ENCODE measurements at places on chromosomes 12 and 14.

GRCh38 chr14:89956661-89957009, 908 bp downstream of the TDP1 start:
- DNase-seq, result no peak

- DNase-seq, result peak; percentile 22
Measured at GRCh38 chr12:4221258-4221620, 52.3 kb upstream of the CCND2 start.

- DNase-seq, result peak; percentile 48
Measured at GRCh38 chr12:15581006-15581405, 208.2 kb downstream of the EPS8 start.

GRCh38 chr14:79352076-79352630, 859.2 kb downstream of the DIO2 start:
- DNase-seq, result no peak

GRCh38 chr14:38078393-38078792, 129.3 kb upstream of the SSTR1 start:
- no peak for DNase-seq

DNA sequence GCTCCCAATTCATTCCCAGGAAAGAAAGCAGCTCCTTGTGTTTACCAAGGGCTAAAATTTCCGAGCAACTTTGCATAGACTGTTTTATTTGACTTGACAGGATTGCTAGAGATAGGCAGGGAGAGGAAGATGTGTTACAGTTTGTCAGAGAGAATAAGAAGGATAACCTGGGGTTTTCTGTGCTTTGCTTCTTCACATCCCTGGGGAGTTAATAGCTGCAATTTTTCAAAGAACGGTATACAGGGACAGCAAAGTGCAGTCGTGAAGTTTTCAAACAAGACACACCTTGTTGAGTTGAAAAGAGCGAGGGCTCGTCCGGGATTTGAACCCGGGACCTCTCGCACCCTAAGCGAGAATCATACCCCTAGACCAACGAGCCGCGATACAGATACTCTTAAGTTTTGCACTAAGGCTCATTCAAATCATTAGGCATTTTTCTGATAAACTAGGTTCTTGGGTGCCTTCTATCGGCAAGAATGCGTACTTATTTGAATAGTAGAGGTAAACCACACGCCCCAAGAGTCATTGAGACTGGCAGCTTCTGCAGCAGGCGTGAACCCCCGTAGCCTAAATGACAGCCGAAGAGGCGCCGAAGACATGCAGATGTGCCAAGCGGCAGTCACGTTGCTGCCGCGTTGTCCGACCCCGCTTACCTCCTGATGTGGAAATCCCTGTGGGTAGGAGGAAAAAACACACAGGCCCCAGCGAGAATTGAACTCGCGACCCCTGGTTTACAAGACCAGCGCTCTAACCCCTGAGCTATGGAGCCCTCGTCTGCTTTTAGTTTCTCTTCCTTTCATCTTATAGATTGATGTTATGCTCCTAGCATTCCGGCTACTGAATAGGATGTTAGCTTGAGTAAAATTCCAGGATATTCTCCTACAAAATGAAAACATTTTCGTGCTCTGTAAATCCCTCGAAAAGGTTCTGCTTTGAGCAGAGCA, 22.2 kb upstream of the RNASE12 start:
- DNase-seq, result peak; percentile 99

GRCh38 chr12:24057920-24058476, 108.5 kb upstream of the SOX5 start:
- DNase-seq, result no peak

DNA sequence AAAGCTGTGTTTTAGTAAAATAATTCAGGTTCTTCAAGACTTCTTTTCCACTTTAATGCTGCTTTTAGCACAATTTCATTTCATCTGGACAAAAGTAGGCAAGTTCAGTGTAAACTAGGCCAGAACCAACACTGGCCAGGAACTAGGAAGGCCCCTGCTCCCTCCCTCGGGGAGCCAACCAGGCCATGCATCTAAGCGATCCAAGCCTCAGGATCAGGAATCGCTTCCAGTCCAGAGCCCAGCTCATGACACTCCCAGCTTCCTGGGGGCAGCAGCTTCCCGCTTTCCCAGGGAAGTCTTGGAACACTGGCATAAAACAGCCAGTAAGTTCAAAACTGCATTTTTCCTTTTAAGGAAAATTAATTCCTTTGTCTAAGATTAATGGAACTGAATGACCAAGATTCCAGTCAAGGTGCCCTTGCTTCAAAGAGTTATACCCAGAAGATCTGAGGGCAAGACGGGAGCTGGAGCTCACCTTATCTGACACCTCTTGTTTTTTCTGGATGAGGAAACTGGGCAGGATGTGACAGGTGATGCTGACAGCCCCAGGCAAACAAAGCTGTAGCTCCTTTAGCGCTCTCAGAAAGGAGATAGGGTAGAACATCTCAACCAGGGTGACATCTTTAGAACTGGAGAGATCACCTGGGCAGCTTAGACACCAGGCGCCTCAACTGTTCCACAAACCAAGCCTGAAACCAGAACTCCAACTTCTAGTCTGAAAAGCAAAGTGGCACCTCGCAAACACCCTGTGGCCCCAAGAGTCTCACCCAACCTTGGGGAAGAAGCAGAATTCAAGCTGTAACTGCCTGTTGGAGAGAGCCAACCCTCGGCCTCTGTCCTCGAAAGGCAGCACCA, 61.4 kb upstream of the PNMA1 start:
- DNase-seq, result no peak

- no peak for DNase-seq
Measured at GRCh38 chr14:67705211-67705610, 3.5 kb downstream of the RDH12 start.

GRCh38 chr12:49375406-49375805, 8.1 kb downstream of the SPATS2 start:
- DNase-seq, result no peak

DNA sequence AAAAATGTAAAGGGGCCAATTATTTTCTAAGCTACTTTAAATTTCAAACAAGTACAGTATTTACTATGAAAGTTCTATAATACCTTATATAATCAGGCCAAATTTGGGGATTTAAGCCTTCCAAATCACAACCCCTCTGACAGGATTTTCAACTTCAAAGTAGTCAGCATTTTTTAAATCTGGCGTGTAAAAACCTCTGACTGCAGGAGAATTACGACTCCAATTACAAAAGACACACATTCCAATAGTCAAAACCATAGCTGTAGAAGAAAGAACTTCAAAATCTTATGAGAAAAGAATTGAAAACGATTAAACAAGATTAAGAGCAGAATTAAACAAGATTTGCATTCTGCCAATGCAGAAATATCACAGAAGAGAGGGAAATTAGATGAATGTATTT, 12.7 kb downstream of the OSBPL8 start:
- no peak for DNase-seq

DNA sequence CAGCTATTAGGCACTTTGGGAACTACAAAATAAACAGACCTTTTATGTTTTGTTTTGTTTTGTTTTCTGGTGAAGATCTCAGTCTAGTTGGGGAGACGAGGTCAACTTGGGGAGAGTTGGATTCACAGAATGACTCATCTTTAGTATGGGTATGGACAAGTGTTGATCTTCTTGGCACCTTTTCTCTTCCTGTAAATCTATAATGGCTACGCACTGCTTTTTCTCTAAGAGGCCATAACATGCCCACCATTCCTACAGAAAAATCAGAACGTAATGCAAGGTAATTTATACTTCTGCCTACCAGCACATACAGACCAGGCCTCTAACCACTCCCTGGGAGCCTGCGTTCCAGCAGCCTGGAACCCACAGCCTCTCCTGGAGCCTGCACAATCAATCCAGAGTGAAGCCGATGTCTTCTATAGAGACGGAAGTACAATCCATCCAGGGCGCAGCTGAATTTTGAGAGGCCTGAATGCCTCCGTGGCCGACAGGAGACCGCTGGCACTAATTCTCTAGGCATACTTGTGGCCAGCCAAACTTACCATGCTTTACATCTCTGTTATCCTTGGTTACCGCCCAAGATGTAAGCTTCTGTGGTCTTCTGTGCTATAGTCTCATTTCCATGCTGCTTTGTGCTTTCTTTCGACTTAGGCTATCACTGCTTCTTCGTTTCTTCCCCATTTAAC, 717 bp downstream of the PPHLN1 start:
- peak; percentile 58 for DNase-seq

DNA sequence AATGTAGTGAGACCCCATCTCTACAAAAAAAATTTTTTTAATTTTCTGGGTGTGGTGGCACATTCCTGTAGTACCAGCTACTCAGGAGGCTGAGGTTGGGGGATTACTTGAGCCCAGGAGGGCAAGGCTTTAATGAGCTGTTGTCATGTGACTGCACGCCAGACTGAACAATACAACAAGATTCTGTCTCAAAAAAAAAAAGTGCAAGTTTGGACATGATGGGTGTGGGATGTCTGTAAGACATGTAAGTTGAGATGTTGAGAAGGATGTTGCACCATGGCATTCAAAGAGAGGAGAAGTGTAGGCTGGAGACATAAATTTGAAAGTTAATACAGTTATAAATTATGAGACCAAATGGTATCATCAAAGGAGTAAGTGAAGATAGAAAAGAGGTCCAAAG, 23.5 kb downstream of the YEATS4 start:
- no peak for DNase-seq

DNA sequence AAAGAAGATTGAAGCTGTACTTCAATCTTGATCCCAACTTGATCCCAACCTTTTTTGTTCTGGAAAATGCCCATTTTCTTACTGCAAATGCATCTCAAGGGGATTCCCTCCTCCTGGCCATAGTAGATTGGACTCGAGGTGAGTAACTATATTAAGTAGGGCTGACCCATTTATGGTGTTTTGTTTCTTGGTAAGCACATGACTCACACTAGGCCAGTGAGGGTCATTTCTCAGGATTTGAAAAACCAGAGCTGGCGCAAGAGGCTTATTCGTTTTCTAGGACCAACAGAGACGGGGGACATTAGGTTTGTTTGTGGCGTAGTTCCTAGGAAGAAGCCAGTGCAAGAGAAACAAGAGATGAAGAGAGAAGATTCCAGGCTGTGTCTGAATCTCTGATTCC, 51.4 kb downstream of the MRPL42 start:
- DNase-seq, result peak; percentile 42

DNA sequence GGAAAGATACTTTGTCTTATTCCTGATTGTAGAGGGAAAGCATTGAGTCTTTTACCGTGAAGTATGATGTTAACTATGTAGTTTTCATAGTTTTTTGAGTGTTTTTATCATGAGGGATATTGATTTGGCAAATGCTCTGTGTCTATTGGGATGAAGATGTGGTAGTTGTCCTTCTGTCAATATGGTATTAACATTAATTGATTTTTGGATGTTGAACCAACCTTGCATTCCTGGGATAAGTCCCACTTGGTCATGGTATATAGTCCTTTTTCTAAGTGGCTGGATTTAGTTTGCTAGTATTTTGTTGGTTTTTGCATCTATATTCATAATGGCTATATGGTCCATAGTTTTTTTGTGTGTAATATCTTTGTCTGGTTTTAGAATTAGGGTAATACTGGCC, 42.8 kb downstream of the FAM222A start:
- DNase-seq, result no peak

GRCh38 chr12:81377771-81378170, 299.9 kb downstream of the ACSS3 start:
- DNase-seq, result no peak

DNA sequence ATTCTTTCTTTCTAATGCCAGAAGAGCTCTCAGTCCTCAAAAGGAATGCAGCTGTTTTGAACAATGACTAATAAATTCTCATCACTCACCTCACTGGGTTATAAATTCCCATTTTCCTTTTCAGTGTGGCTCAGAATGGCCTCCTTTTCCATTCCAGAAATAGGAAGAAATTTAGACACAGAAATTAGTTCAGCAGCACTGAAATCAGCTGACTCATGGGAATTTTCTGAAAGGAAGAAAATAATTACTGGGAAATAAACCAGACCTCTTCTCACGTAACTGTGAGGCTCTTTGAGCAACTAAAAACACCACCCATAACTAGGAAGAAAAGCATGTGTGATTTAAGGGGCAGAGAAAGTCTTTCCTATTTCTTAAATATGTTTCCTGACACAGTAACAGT, 23.8 kb downstream of the CD163 start:
- peak; percentile 50 for DNase-seq

GRCh38 chr14:57182760-57183503, 85.8 kb downstream of the EXOC5 start:
- DNase-seq, result peak; percentile 9

- DNase-seq, result peak; percentile 40
Measured at GRCh38 chr14:69695322-69696203, 71.4 kb upstream of the SRSF5 start.

DNA sequence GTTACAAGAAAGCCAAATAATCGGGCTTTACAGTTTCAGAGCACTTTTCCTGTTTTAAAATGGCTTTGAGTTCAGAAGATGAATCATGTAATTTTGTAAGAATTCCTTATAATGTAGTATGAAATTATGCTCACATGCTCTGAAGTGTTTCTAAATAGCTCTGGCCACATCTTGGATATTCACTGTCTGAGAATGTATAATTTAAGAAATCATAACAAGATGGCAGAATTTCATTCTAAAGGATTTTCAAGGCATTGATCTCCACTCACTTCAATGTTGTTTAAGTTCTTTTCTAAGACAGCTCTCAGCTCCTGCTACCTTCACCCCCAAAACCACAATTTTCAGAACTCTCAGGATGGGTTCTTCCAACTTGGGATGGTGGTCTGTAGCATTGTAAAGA, 180.1 kb downstream of the DACT1 start:
- DNase-seq, result peak; percentile 90

DNA sequence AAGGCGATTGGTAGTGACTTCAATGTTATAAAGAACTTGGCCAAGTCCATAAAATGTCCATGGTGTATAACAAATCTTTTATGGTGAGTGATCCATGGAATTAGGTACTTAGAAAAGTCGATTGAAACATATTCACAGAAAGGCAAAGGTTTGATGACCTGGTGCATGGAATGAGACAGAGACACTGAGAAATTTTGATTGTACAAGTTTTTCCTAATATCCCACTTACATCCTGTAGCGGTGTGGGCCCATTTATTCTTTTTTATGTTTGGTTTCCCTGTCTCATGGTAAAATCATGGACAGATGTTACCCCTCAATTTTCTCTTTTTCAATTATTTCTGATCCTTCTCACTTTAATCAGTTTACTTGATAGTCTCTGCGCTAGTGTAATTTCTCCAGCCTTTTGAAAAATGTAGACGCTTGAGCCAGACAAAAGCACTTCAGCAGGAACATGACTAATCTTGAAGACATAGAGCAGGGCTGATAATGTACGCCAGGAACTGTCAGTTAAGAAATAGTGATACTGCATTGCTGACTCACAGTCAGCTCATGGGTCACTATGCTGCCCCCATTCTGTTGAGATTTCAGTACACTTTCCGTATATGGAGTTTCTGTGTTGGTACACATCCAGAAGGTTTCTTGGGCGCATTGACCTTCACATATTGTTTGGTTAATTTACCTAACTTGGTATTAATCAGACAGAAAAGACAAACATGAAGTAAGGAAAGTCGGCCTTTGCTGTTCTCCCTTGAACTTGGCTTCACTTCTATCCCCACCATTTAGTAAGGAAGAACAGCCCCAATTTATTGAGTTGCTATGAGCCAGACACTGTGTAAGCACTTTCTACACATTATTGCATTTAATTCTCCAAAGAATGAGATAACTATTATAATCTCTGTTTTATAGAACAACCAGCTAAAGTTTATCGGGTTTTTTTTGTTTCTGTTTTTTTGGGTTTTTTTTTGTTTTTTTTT, 841.7 kb downstream of the DIO2 start:
- DNase-seq, result peak; percentile 87
